BJ (cell line): ENCODE measurements at places on chromosomes 3 and 15. TPM values are rescaled to one million over a fixed set of nuclear protein-coding genes. Genes with fewer than 3 reads are reported as not detected.

Gene NPAP1
- polyA plus RNA-seq, result not detected in 2 replicates

Gene LRRC2
- polyA plus RNA-seq, result 0.55 and 1.2 TPM in 2 replicates

Gene EFHB
- 0.29 and 0.42 TPM in 2 replicates for polyA plus RNA-seq

Gene SLC25A26
- 29.5 and 34.3 TPM in 2 replicates for polyA plus RNA-seq

Gene KLHL6
- polyA plus RNA-seq, result not detected in 2 replicates

Gene CLRN1
- polyA plus RNA-seq, result not detected in 2 replicates

Gene ACTRT3
- 2.3 and 2.9 TPM in 2 replicates for polyA plus RNA-seq

Gene BOC
- 11.3 and 17.7 TPM in 2 replicates for polyA plus RNA-seq

Gene CRABP1
- not detected in 2 replicates for polyA plus RNA-seq

Gene NOX5
- polyA plus RNA-seq, result 0.50 and 0.86 TPM in 2 replicates

Gene COL6A5
- not detected in 2 replicates for polyA plus RNA-seq

Gene ARHGAP11A
- 5.5 and 8.7 TPM in 2 replicates for polyA plus RNA-seq

Gene PRSS50
- polyA plus RNA-seq, result not detected in 2 replicates

Gene THAP10
- 2.8 and 3.8 TPM in 2 replicates for polyA plus RNA-seq

Gene GASK1A
- polyA plus RNA-seq, result 0.38 and 0.78 TPM in 2 replicates

Gene ADAMTSL3
- polyA plus RNA-seq, result not detected in 2 replicates

Gene PPM1L
- 0.66 and 0.72 TPM in 2 replicates for polyA plus RNA-seq
